ENCODE measurements at places on chromosomes 5 and 9.
A peak's percentile ranks its signal among the peaks of the same experiment; 100 is the strongest.

DNA sequence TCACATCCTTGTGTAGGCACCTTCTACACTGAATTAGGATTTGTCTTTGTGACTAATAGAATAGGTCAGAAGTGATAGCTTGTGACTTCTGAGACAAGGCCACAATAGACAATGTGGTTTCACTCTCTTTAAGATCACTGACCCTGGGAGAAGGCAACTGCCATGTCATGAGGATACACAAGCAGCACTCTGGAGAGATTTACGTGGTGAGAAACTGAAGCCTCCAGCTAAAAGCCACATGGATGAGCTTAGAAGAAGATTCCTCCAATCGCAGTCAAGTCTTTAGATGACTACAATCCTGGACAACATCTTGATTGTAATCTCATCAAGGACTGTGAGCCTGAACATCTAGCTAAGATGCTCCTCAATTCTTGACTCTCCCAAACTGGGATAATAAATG lies 206.6 kb downstream of the ESM1 start:
- no peak for DNase-seq

DNA sequence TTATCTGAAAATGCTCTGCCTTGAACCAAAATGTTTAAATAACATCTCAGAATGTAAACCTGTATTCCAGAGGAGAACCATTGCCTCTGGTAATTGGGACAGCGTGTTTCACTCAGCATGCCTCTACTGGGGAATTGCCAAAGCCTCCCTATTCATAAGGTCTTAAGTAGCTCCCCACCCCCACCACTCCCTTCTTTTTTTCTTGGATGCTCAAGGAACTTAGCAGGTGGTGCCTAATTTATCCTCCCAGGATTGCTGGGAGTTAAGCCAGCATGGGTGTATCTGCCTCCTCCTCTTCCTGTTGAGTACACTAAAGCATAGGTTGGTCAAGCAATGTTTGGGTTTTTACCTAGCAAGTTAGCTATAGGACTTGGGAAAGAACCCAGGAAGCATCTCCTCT lies 220.2 kb downstream of the DMAC1 start:
- DNase-seq, result no peak

DNA sequence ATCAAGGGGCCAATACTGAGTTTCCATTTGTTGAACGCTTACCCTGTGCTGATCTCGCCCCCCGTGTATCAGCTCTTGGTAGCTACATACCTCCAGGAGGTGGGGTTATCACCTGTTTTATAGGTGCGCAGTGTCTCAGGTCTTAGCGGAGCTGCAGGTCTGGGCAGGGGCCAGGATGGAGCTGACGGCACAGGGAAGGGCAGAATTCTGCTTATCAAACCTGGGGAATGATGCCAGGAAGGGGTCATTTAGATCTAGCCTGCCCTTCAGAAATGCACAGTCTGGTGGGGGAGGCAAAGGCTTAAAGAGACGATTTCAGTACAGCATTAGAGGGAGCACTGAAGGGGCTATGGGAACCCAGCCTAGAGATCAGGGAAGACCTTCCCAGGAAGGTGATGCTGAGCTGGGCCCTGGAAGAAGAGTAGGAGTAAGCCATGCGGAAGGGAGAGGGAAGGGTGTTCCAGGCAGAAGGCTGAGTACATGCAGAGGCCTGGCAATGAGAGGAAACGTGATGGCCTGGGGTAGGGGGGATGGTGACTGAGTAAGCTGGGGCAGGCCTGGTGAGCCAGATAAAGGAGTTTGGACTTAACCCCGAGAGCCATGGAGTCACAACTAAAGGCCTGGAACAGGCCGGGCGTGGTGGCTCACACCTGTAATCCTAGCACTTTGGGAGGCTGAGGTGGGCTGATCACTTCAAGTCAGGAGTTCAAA lies 31.5 kb downstream of the OLFML2A start:
- no peak for DNase-seq

DNA sequence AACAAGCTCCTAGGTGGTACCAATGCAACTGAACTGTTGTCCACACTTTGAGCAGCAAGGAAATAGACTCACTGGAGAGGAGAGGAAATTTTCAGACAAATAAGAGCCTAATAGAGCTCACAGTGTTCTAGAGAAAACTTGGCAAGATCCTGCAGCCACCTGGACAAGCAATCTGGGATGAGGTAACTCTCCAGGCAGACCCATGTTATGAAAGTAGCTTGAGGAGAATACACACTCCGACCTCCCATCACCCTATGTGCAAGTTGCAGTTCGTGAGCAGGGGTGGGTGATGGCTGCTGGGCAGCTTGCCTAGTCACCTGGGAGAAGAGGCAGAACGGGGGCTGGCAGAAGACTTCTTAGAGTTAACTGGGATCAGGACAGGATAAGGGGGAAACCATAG lies 102.2 kb downstream of the KLF4 start:
- no peak for DNase-seq

GRCh38 chr5:151662805-151663204 lies 23.9 kb downstream of the SPARC start:
- DNase-seq, result no peak

DNA sequence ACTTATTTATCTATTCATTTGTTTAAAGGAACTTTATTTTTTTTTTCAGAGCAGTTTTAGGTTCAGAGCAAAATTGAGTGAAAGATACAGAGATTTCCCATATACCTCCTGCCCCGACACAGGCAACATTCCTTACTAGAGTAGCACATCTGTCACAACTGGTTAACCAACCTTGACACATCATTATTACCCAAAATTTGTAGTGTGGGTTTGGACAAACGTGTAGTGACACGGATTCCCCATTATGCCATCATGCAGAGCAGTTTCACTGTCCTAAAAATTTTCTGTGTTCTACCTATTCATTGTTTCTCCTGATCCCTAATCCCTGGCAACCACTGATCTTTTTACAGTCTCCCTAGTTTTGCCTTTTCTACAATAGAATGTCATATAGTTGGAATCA lies 57.3 kb upstream of the LHFPL2 start:
- DNase-seq, result no peak

- DNase-seq, result peak; percentile 58
These were observed 57.7 kb downstream of the DUSP1 start for GRCh38 chr5:172713113-172713808.

DNA sequence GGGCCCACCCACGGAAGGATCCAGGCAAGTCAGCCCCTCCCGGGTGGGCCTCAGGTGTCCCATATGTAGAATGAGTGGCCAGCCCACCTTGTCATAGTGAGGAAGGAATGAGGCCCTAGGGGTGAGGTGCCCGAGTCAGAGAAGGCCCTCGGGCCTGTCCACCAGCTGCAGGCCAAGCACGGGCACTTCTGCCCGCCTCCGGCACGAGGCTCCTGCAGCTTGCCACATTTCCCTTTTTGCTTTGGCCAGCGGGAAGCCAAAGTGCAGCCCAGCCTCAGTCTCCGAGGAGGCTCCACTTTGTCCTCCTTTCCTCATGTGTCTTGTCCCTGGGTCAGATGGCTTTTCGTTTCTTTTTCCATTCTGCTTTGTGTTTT lies 72.9 kb downstream of the PSMB7 start:
- DNase-seq, result no peak

DNA sequence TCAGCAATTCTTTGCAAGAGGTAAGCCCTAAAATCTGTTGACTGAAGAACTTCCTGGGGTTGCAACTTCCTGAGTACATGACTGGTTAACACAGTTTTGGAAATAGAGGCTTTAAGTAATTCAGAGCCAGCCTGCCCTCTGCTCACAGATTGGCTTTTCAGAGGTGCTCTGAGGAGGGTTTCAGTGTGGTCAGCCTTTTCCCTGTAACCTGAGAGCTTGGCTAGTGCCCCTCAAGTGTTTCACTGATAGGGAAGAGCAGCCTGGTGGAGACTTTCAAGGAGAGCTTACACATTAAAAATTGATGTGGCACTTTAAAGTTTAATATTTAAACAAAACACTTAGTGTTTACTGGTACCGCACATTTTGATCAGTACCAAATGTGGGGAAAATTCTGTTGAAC lies 56.7 kb upstream of the FOXB2 start:
- no peak for DNase-seq

- no peak for DNase-seq
These were observed 282.8 kb upstream of the TNC start for GRCh38 chr9:115400796-115401195.

DNA sequence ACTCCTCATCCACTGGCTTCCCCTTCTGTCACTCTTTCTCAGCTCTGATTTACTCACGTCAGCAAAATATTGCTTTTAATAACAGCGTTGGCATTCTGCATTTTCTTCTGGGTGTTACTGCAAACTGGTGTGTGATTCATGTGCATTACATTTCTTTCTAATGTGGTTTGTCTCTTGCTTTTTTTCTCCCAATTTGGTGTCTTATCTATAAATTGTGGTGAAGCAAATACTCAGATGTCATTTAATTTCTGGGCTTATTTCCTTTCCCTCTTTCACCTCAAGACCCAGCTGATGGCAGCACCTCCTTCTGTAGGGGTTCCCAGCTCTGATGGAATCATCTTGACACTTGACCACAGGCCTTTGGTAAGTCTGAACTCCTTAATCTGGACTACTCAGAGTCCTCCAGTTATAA lies 180.7 kb upstream of the ZNF618 start:
- no peak for DNase-seq

DNA sequence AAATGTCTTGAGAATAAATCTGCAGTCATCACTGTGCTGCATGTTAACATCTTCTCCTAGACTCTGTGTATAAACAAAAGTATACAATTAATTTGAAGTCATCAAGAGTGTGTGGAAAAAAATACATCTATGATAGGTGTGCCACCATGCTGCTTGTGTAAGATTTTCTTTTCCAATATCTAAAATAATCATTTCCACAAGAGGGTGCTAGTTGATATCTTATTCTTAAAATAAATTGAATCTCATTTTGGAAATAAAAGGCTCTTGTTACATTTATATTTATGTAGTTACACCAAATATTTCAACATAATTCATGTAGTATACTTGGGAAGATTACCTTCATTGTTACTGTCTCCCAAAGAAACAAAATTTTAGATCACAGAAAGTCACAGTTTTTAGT lies 14.1 kb upstream of the MOCS2 start:
- no peak for DNase-seq

DNA sequence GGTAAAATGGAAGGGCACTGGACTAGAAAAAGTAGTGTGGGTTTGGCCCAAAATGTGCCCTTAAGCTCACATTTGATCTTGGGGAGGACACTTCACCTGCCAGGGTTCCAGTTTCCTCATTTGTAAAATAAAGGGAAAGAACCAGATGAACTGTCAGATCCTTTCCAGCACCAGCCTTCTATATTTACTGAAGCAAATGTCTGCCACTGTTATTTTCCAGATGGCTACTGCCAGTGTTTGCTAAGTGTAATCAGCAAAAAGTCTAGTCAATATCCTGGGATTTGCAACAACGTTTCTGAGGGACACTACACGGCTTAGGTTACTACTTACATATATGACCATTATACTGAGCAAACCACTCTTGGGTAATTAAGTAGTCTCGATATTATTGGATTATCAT lies 340.3 kb downstream of the KCNN2 start:
- no peak for DNase-seq

GRCh38 chr5:4983701-4984100 lies 156.4 kb upstream of the ADAMTS16 start:
- no peak for DNase-seq

DNA sequence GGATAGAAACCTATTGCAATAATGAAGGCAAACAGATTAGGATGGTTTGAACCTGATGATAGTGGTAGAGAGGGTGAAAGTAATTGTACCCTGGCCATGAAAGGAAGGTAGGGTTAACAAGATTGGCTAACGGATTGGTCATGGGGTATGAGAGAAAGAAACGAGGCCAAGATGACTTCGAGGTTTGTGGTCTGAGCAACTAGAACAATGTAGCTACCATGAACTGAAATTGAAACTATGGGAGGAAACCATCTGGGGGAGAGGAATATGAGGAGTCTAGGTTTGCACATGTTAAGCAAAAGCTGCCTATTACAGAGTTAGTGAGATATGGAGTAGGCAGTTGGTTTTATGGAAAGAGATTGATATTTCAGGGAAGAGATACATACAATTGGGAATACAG lies 406.0 kb downstream of the PRELID2 start:
- no peak for DNase-seq

DNA sequence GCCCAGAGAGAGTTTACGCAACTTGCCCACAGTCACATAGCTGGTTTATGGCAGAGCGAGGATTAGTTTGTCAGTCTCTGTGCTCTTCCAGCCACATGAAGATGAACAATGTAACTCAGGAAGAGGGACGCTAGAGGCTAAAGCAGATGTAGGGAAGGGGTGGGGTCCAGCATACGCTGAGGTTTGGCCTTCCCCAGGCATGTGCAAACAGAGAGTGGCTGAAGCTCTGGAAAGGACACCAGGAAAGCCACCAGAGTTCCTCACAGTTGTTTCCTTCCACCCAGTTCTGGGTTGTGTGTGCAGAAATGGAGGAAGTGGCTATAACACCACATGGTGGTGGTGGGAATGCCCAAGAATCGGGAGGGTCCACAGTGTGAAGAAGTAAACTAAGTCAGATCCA lies 60.0 kb downstream of the SNX18 start:
- no peak for DNase-seq

DNA sequence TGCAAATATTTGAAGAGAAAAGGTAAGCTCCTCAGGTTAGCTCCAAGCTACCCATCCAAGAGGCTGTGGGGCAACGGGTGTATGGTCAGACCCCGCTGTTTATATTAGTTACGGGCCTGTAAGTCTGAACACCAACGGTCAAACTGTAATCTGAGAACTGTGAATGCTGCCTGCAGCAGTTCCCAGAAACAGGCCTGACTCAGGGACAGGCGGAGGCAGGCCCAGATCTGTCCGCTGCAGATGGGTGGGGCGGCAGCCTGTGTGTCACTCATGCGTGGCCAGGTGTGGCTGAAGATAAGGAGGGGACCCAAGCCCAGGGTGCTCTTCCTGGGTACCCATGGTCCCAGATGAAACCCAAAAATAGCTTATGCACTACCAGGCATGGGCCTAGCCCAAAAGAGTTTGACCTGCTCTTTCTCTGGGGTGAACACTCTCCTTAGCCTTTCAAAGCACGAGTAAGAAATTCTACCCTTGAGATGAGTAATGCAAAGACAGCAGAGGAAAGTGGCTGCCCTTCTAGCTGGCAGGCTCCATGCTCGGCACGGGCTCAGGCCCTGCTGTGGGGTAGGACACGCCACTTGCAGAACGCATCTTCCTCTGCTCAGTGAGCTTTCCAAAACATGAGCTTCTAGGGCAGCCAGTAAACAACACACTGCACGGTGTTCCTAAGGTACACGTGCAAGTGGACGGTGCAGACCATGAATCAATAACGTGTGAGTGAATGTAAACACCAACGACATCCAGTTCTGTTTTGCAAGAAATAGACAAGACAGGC lies 9.1 kb downstream of the UBAC1 start:
- no peak for DNase-seq

DNA sequence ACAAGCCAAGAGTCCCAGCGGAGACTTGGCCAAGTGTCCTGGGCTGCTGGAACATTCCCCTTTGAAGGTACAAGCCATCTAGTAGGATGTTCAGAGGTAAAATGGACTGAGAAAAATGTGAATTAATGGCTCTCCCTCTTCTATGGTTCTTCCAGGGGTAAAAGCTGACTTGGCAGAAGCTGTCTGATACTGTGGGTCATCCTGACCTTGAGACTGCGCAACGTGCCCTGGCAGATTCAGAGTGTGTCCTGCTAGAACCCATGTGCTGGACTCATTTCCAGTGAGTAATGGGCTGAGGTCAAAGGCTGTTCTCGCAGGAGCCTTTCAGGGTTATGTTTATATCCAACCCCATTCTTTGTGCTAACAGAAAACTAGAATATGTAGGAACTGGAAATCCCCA lies 423.0 kb upstream of the CD180 start:
- DNase-seq, result no peak

- DNase-seq, result no peak
These were observed 11.0 kb downstream of the CCDC180 start for GRCh38 chr9:97318433-97318832.

- no peak for DNase-seq
These were observed 8.6 kb upstream of the PRRX2 start for GRCh38 chr9:129656795-129657390.
